ENCODE measurements at places on chromosomes 6 and 20. TPM values are rescaled to one million over a fixed set of nuclear protein-coding genes. Genes with fewer than 3 reads are reported as not detected.

DNA sequence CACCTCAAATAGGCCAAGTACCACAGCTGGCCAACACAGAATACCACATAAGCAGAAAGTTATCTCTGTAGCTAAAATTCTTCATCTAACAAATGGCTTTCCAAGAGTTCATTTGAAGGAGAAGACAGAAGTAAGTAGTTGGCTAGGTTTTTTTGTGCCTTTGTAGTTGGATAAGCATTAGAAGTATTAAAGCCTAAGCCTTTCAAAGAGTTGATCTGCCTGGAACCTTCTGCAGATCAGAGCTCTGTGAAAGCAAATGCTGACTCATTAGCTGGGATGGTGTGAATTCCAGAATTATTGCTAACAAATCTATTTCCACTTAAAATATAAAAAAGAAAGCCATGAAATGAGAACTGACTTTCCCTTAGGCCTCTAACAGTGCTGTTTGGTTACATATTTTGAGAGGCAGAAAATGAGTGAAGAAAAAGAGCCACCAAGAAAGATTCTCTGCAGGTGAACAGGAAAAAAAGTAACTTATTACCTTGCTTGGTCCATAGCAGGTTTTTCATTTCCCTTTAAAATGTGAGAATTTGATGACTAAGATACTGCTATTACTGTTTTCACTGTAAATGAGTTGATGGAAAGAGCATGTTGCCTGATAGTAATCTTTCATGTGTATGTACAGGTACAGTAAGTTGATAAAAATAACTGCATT lies 763.2 kb upstream of the FLRT3 start:
- no peak for DNase-seq

DNA sequence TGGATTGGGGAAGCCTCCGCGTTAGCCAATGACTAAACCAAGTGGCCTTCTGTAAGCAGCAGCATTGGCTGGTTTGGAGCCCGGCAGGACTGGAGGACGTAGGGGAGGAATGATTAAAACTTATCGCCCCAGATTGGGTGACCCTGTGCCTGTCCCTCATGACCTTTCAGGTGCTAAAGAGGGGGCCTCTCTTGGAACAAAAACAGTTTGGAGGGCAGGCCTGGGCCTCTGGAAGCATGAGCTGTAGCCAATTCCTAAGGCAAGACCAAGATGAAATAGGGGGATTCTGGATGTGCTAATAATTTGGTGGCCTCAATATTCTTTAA lies 1.4 kb downstream of the GMPR start:
- DNase-seq: no peak

GNMT gene
- 1.0 TPM for polyA plus RNA-seq

- DNase-seq: peak; percentile 10
Observed at GRCh38 chr20:5703681-5704101, 46.5 kb upstream of the SHLD1 start.

GRCh38 chr20:52905241-52905994 lies 66.7 kb upstream of the TSHZ2 start:
- no peak for DNase-seq

DNA sequence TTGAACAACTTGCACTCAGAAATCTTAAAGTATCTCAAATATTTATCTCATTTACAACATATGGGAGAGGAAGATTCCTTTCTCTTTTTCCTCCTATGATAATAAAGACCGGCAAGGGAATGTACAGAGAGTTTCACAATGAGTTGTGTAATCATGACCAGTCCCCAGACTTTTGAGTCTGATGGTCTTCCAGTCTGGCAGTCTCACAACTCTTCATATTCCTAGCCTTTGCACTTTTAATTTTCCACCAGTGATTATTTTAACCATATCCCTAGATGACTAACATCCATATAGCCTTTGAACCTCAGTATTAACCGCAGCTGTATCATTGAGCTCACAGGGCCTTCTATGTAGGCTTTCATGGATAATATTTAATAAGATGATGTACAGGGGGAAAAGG lies 278.5 kb downstream of the KHDC1L start:
- DNase-seq: no peak

DNA sequence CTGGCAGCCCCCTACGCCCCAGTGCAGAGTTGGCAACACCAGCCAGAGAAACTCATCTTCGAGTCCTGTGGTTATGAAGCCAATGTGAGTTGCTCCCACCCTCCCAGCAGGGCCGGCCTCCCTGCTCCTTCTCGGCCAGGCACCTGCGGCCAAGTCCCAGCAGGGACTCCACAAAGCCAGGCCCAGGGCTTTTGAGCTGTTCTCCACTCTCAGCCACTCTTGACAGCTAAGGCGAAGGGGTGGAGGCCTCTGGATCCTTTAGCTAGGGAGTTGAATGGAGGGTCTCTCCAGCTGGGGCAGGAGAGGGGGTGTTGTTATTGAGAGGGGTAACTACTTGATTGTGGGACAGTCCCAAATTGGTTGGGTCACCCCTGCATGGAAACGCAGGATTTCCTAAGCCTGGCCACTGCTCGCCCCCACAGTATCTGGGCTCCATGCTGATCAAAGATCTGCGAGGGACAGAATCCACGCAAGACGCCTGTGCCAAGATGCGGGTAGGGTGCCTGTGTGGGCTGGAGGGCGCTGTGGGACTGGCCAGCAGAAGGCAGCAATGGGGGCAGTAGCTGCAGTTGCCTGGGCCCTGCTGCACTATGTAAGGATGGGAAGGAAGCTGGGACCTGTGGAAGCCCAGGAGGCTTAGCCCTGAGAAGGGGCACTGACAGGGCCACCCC lies 58.3 kb downstream of the TCP11 start:
- DNase-seq: no peak

GRCh38 chr6:140070846-140071473 lies 696.5 kb upstream of the CITED2 start:
- DNase-seq: peak; percentile 25

- no peak for DNase-seq
Observed at GRCh38 chr6:26493258-26493657, 6.8 kb upstream of the BTN1A1 start.

LINC00237 gene
- polyA plus RNA-seq: not detected

GRCh38 chr6:144661116-144661806 lies 376.1 kb downstream of the UTRN start:
- DNase-seq: no peak

DNA sequence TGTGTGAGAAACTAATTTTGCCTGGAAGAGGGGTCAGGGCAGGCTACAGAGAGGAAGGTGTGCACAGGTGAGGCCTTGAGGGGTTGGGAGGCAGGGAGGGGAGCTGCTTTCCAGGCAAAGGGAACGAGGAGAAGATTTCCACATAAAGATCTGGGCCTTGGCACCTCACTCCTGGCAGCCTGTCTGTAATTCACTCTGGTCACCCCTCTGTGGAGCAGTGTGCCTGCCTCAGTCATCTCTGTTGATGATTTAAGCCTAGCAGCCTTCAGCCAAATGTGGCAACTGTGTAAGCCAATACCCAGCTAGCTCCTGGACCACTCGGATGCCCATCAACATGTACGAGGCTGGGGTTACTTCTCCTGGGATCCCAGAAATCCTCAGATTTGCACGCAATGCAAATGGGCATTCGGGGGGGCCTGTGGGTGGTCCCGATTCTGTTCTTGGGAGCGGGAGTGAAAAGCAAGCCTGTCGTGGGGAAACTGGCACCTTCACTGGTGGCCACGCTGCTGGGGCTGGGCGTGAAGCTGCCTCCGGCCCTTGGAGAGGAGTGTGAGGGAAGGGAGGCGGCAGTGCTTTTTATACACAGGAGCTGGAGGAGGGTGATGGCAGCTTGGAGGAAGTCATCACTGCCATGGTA lies 360.4 kb downstream of the ZFAND3 start:
- DNase-seq: no peak

GRCh38 chr6:1044040-1044836 lies 267.7 kb upstream of the FOXQ1 start:
- DNase-seq: no peak

- no peak for DNase-seq
Observed at GRCh38 chr20:4195499-4195898, 180.1 kb upstream of the RNF24 start.

GRCh38 chr6:3693831-3694230 lies 57.7 kb downstream of the PXDC1 start:
- no peak for DNase-seq

DNA sequence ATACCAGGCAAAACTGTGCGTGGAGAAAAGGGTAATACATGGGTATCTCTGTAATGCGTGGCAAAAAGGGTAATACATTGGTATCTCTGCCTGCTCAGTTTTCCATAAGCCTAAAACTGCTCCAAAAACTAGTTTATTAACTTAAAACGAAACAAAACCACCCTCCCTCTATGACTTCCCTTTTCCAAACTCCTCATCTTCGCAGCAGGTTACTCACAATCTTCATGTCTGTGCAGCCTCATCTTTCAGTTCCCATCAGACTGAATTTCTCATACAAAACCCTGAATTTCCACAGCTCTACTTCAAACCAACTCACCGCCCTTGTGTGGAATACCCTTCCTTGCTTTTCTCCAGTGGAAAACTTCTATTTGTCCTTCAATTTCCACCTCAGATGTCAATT lies 199.4 kb downstream of the PHACTR1 start:
- no peak for DNase-seq

FOXF2 gene
- 0.31 TPM for polyA plus RNA-seq

GRCh38 chr6:26439151-26440125 lies 866 bp upstream of the BTN3A3 start:
- no peak for DNase-seq

GRCh38 chr20:8571611-8572010 lies 439.5 kb downstream of the PLCB1 start:
- no peak for DNase-seq

GRCh38 chr6:169073311-169073710 lies 180.3 kb downstream of the THBS2 start:
- no peak for DNase-seq

GRCh38 chr20:17807651-17808050 lies 107.9 kb downstream of the BANF2 start:
- no peak for DNase-seq

DNA sequence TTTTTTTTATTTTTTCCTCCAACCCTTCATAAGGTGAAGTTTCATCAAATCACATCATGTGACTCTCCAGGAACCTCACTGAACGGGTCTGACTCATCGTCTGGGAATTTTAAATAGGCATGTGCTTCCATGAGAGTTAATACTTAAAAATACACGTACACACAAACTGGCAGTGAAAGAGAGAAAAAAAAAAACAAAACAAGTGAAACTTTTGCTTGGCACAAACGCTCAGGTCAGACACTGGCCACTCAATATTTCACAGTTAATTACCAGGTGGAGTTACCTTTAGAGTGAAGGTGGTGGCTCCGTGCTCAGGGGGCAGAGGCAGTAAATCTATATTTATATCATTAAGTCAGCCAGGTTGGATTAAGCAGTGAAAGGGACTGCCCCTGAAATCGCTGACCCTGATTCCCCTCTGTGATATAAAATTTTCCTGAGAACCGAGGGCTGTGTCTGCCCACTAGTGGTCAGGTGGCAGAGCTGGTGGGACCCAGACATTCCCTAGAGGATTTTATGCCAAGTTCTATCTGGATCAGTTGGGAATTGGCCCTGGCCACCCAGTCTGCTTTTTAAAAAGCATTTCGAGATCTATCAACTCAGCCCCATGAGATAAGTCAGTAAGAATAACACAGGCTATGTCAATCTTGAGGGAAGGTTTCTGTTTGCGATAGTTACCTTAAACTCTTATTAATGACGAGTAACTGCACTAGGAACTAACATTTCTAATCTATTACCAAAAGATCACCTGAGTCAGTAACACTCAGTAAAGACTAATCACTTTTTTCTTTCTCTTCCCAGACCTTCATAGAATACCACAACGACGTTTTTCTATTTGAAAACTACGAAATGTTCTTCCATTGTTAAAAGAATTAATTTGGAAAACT lies 259.1 kb downstream of the HDGFL1 start:
- peak; percentile 66 for DNase-seq

PBOV1 gene
- polyA plus RNA-seq: not detected

DNA sequence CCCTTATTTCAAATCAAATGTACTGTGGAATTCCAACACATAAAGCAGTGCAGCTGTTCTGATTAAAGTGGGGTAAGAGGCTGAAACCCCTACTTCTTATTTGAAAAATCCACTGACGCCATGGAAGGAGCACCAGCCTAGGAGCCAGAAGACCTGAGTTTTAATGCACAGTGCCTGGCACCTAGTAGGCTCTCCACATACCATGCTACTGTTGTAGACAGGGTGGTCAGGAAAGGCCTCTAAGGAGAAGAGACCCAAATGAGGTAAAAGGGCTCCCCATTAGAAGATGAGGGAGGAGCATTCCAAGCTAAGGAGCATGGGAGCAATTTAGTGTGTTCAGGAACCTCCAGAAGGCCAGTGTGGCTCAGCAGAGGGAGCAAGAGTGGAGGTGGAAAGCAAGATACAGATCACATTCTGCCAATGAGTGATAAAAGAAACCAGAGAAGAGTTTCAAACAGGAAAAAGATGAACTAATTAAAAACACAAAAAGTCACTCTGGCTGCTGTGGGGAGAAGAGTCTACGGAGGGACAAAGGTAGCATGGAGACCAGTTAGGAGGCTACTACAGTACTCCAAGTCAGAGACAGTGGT lies 11.8 kb upstream of the ZNF76 start:
- no peak for DNase-seq

CAPN11 gene
- 0.21 TPM for polyA plus RNA-seq

DNA sequence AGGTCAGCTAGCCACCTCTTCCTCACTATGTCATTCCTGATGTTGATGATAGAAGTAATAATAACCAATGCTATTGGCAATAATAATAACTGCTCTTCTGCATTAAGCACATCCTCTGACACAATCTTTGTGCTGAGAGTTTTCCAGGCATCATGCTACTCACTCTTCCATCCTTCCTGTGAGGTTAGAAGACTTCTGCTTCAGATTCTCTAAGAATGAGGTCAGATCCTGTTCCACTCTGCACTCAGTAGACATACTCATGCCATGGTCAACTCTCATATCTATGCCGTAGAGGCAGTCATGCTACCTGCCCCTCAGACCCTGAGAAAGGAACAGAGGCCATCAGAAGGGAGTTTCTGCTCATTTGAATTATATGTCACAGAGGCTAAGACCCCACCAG lies 98.1 kb upstream of the TOP1 start:
- no peak for DNase-seq

DNA sequence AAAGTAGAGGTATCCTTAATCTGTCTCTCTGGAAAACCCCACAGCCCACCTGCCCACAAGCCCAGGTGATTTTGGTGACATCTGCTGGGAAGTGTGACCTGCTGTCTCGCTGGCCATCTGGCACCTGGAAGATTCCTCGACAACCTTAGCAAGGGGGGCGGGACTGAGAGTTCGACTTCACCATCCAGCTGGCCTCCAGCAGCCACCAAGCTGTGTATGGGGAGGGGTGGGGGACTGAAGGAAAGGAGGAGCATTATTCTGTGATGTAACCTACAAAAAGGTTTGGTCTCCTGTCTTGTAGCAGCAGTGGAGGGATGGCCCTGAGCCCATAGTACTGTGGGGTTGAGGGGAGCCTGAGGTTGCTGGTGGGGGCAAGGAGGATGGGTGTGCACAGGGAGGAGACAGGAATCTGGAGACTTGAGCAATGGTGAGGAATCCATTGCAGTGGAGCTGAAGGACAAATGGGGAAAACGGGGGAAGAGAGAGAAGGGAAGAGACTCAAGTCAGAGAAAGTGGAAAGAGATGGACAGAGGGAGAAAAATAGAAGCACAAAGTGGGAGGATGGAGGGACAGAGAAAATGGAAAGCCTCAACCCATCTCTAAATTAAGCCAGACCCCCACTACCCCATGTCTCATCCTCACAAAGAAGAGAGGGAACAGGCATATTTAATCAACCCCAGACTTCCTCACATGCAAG lies 4.0 kb downstream of the LY6G6F start:
- DNase-seq: no peak

All from right renal pelvis (tissue), 4 donors.